Glutamatergic neuron (in vitro differentiated cells): ENCODE measurements at places on chromosomes 12 and 14.

GRCh38 chr14:105455766-105456660 is 18.6 kb upstream of the CRIP2 start:
- DNase-seq: peak; percentile 8

GRCh38 chr14:94458558-94459205 is 6.1 kb upstream of the SERPINA11 start:
- no peak for DNase-seq

DNA sequence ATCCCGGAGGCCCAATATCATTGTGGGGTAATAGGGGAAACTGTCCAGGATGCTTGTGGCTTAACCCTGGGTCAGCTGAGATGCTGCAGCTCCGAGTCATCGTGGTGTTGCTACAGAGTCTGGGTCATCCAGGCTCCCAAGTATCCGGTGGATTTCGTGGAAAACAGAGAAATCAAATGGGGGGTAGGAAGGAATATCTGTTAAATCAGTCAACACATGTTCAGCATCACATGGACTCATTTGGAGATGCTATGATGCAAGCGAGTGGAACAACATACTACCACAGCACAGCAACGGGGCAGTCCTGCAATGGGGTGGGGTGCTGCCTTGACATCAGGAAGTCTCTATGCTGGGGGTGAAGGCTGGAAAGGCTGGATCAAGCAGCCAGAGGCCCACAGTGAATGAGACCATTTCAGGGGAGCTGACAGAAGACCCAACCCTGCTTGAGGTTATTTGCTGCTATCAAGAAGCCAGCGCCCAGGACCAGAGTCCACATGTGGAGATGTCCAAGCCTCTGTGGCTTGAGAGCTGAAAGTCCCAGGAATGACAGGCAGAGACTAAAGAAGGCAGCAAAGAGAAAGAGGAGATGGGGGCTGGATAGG is 22.9 kb downstream of the VDR start:
- no peak for DNase-seq

GRCh38 chr12:63223128-63223527 is 72.1 kb upstream of the AVPR1A start:
- no peak for DNase-seq

DNA sequence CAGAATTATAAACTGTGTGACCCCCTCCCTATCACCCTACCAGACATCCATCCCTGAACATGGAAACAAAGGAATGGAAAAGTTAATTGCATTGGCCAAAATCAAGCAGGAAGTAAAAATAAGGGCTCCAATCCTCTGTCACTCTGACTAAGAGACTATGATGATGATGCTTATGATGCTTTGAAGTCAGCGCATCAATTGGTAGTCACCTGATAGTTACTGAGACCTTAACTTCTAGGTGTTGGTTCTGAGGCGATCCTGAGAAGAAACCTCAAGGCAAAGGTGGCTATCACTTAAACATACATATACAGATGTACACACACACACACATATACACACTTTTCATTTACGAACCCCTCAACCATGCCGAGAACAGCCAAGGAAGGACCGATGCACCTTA is 6.6 kb downstream of the ITPR2 start:
- no peak for DNase-seq

DNA sequence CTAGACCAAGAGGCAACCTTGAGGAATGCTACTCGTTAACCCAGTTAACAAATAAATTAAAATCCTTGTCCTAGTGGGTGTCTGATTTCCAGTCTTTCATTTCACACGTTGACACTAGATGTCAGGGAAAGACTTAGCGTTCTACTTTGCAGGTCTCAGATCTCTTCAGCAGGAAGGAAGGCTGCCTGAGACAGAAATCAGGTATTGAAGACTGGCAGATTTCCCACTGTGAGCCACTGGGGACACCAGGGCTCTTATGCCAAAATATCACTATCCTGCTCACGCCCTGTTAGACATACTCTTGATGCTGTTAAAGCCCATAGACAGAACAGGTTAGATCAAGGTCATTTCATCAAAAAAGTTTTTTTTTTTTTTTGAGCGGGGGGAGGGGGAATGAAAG is 33.0 kb downstream of the EMP1 start:
- DNase-seq: no peak

- DNase-seq: peak; percentile 40
Measured at GRCh38 chr12:57342207-57342691, 88.6 kb downstream of the R3HDM2 start.

DNA sequence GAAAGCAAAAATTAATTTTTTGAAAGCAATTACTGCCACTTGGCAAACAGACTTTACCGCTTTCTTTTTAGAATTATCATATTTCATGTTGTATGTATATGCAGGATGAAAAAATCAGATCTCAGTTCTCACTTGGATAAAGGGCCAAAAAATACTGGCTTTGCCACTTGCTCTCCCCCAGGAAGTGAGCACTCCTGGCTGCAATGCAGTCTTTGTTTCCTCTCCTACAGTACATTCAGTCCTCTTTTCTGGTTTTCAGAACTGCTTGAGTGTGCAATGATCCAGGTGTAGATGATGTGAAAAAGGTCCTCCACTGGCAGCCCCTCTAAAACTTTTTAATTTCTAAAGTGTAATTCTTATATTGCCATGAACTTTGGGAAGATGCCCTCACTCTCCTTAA is 183.4 kb downstream of the SLC25A21 start:
- no peak for DNase-seq

- peak; percentile 81 for DNase-seq
Measured at GRCh38 chr14:61456720-61457119, 135.3 kb downstream of the PRKCH start.

GRCh38 chr12:111156304-111156703 is 212.6 kb downstream of the PHETA1 start:
- no peak for DNase-seq

DNA sequence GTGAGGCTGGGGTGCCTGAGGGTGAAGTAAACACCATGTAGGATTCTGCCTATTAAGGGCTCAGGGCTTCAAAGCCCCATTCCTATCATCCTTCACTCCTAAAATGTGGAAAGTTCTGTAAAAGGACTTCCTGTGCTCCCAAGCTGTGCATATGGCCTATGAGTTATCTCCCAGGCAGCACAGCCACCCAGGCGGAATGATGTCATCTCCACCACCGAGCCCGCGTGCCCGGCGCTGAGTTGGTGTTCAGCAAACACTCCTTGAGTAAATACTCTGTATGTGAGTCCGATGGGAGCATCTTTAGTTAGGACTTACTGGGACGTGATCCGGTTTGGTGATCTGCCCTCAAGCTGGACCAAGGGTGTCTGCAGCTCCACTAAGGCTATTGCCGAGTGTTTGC is 437.3 kb downstream of the MED13L start:
- DNase-seq: no peak

- DNase-seq: no peak
Measured at GRCh38 chr12:58761308-58761707, 159.0 kb downstream of the LRIG3 start.

DNA sequence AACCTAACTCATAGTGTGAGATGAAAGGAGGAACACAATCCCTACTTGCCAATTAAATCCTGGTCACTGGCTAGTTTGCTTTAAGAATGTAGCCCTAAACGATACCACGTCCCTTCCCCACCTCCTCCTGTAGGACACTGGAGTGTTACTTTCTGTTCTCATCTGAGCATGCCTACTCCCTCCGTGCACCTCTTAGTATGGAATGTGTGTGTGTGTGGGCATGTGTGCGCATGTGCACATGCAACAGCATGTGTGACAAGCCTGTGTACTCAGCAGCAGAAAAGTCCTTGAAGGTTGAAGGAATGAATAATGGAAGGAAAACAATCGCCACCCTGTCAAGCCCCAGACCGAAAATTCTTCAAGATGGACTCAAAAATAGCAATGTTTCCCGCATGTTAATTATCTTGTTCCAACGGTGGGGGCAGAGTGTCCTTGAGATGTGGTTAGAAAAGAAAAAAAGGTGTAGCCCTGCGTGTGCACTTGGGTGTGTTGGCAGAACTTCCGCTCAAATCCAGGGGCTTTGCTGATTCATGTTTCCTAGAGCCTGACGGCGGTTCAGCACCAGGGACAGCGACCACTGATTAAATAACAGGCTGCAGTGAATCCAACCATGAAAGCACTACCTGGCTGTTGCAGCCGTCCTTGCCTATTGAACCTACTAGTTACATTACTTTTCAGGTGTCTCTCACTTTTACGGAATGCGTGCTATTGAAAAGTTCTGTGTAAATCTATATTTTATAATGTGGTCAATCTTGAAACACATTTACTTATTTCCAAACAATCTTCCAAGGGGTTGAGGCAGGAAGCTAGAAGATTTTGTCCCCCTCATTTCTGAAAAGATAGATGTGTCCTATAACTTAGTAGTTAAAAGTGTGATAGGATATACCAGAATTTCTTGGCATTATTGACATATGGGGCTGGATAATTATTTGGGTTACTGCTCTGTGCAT is 79.8 kb downstream of the SRRM4 start:
- no peak for DNase-seq

GRCh38 chr12:29226616-29227015 is 77.5 kb downstream of the FAR2 start:
- DNase-seq: no peak

DNA sequence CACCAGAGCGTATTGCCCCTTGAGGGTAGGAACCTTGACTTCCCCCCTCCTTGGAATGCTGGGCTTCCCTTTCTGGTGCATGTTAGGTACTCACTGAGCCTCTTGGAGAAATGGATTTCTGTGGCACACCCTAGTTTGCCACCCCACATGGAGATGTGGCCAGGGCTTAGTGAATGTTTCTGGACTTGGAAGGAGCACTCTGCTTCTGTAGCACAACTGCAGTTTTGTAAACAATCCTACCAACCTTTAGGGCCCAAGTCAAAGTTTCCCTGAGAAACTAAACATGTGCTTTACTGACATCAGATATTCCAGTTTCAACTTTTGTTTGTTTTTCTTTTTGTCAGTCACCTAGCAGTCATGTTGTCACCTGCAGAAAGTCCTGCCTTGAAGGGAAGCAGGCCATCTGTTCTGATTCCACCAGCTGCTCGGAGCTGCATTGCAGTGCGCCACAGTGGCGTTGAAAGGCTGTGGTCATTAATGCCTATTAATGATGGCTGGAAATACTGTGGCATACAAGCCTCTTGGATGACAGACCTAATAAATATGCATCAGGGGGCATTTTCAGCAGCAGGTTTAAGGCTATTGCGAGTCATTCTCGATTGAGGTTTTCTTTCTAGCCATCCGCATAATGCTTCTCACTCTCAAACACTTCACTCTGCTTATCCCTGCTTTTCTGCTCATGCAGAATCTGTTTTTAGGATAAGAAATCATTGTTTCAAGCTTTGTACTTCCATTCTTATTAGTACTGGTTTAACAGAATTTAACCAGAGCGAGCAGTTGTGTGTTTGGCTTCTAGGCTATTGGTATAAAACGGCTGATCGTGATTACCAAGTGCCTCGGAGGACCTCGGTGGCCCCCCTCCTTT is 7.8 kb downstream of the PELI2 start:
- peak; percentile 73 for DNase-seq

GRCh38 chr14:101362529-101363260 is 198.6 kb upstream of the DIO3 start:
- no peak for DNase-seq

GRCh38 chr12:22733756-22734155 is 108.8 kb downstream of the ETNK1 start:
- DNase-seq: no peak

- DNase-seq: no peak
Measured at GRCh38 chr12:93167841-93168492, 209.8 kb upstream of the NUDT4 start.

- DNase-seq: no peak
Measured at GRCh38 chr14:90979515-90979914, 80.9 kb downstream of the RPS6KA5 start.

- no peak for DNase-seq
Measured at GRCh38 chr14:73744175-73744867, 30.1 kb upstream of the PNMA1 start.

GRCh38 chr12:90899456-90900182 is 55.4 kb downstream of the CCER1 start:
- DNase-seq: no peak

- DNase-seq: no peak
Measured at GRCh38 chr12:51307655-51308593, 16.1 kb downstream of the BIN2 start.

DNA sequence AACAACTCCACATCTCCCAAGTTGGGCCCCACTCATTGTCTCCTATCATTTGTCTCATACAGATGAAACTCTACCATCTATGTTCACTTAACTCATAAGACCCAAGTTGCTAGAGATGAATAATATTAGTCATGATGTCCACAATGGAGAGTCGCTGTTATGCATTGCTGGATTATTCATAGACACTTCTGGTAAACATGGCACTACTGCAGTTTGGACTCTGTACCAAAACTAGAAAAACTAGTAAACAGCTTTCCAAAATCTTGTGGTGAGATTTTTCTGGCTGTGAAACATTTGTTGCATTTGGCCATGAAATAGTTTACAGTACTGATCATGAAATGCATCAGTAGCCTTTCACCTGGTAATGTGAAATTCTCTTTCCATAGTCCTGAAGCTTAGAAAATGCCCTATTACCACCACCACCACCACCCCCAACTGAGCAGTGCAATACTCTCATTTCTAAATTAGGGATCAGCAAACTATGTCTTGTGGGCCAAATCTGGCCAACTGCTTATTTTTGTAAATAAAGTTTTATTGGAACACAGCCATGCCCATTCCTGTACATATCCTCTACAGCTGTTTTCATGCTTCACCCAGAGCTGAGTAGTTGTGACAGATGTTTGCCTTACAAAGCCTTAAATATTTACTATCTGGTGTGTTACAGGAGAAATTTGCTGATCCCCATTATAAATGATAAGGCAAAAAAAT is 236.5 kb downstream of the DPF3 start:
- DNase-seq: no peak

DNA sequence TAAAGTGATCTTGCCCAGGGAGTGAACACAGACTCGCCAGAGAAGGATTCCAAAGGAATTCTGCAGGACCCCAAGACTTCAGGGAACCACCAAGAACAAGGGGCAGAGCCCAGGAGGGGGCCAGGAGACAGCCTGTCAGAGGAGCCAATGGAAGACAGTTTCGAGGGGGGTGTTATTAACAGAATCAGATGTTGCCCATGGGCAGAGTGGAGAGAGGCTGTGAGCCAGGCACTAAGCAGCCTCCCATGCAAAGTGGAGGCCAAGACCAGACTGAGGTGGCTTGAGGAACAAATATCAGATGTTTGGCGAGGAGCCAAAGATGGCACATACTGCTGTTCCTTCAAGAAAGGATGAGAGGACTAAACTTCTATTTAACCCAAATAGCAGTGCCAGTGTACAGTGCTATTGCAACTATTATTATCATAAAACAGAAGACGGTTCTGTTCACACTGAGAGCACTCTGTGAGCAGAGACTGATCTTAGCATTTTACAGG is 12.6 kb downstream of the APPL2 start:
- no peak for DNase-seq

GRCh38 chr14:31059152-31059924 is 33.2 kb upstream of the STRN3 start:
- no peak for DNase-seq

DNA sequence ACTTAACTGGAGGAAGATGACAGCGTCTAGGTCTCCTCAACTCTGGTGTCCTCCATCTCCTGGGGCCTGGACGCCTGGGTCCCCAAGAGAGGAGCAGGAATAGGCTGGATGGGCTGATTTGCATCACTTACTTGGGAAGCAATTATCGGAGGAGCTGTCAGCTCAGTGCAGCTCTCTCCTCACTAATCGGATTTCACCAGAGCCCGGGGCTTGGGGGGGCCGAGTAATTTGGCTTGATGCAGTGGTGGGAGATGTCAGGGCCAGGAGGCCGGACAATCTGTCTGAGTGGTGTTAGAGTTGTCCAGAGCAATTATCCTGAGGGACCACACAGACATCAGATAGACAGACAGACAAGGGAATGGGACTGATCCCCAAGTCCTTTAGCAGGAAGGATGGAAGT is 4.6 kb upstream of the SMUG1 start:
- DNase-seq: peak; percentile 37

- DNase-seq: no peak
Measured at GRCh38 chr12:38653650-38654049, 251.7 kb downstream of the CPNE8 start.
